Smooth muscle cell of the umbilical artery (primary cell): ENCODE measurements at places on chromosomes 5 and 9. TPM values are rescaled to one million over a fixed set of nuclear protein-coding genes. Genes with fewer than 3 reads are reported as not detected.

The SARDH gene
- 18.4 and 23.9 TPM in 2 replicates for total RNA-seq

The EGFL7 gene
- total RNA-seq, result 22.7 and 33.6 TPM in 2 replicates

The HEMGN gene
- total RNA-seq, result not detected in 2 replicates

The PRRT1B gene
- total RNA-seq, result not detected in 2 replicates

The TAF1L gene
- not detected in 2 replicates for total RNA-seq

The QRFP gene
- not detected in 2 replicates for total RNA-seq

The LCN15 gene
- total RNA-seq, result not detected in 2 replicates

The ROR2 gene
- 19.9 and 20.5 TPM in 2 replicates for total RNA-seq

The TMEM141 gene
- total RNA-seq, result 39.2 and 72.2 TPM in 2 replicates

The HAVCR1 gene
- total RNA-seq, result not detected in 2 replicates

The SOX30 gene
- total RNA-seq, result 0.18 TPM in 1 of 2 replicates, not detected in the other

The ARRDC3 gene
- total RNA-seq, result 56.8 and 79.3 TPM in 2 replicates

The DNAH5 gene
- total RNA-seq, result 0.89 and 1.1 TPM in 2 replicates

The SHOC1 gene
- under 0.01 and 0.09 TPM in 2 replicates for total RNA-seq

The PCDHB5 gene
- total RNA-seq, result 0.60 and 1.8 TPM in 2 replicates

The ADAMTSL2 gene
- total RNA-seq, result 0.83 and 4.8 TPM in 2 replicates

The BASP1 gene
- 155 and 170 TPM in 2 replicates for total RNA-seq

The FAM53C gene
- total RNA-seq, result 20.2 and 24.6 TPM in 2 replicates

The GPX8 gene
- 165 and 240 TPM in 2 replicates for total RNA-seq

The FGFR4 gene
- total RNA-seq, result 0.59 and 2.6 TPM in 2 replicates

The PTGER4 gene
- 1.5 and 2.7 TPM in 2 replicates for total RNA-seq

The TAF11L3 gene
- total RNA-seq, result not detected in 2 replicates

The SLC6A18 gene
- not detected in 2 replicates for total RNA-seq

The PKN3 gene
- 0.89 and 1.7 TPM in 2 replicates for total RNA-seq

The GLRA1 gene
- total RNA-seq, result not detected in 2 replicates

The CARD9 gene
- 1.8 and 5.3 TPM in 2 replicates for total RNA-seq

The ECPAS gene
- total RNA-seq, result 73.9 and 106 TPM in 2 replicates
